ENCODE measurements at places on chromosomes 7 and 10. TPM values are rescaled to one million over a fixed set of nuclear protein-coding genes. Genes with fewer than 3 reads are reported as not detected.

GRCh38 chr7:27175626-27176523 is 1.8 kb upstream of the HOXA10 start:
- H3K36me3 ChIP-seq, result no peaks in the 10 kb centered on the region
- H3K27me3 ChIP-seq, result no peaks in the 10 kb centered on the region
- no peak overlapping the region for H3K4me3 ChIP-seq
- H3K27ac ChIP-seq, result peak overlapping the region; percentile 88
- H3K4me1 ChIP-seq, result peaks cover 4% of the 10 kb centered on the region

The CHST15 gene
- 6.1 TPM for total RNA-seq

DNA sequence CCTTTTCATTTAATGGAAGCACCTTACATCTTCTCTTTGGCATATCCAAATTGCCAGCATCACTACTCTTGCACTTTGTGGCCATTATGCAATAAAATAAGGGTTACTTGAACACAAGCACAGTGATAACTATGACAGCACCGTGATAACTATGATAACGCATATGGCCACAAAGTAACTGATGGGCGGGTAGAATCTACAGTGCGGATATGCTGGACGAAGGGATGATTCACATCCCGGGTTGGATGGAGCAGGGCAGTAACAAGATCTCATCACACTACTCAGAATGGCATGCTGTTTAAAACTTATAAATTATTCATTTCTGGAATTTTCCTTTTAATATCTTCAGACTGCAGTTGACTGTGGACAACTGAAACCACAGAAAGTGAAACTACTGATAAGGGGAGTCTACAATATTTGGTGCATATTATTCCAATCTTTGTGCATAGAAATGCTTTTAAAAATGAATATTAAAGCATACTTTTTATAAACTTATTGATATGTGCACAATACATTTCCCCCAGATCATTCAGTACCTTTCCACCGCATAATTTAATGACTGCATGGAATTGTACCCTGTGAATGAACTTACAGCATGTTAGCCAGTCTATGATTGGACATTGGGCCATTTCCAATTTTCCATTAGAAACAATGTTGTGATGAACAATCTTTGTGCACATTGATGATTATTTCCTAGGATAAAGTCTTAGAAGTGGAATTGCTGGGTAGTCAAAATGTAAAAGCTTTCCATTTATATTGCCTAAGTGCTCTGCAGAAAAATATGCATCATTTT is 136.4 kb downstream of the WNT2 start:
- H3K4me3 ChIP-seq, result no peak overlapping the region
- H3K36me3 ChIP-seq, result peaks cover 12% of the 10 kb centered on the region
- H3K27ac ChIP-seq, result no peak overlapping the region

The PTF1A gene
- total RNA-seq, result not detected

- no peaks in the 10 kb centered on the region for H3K4me1 ChIP-seq
- H3K27me3 ChIP-seq, result no peaks in the 10 kb centered on the region
- H3K36me3 ChIP-seq, result no peaks in the 10 kb centered on the region
- no peak overlapping the region for H3K27ac ChIP-seq
- no peak for DNase-seq
Measured at GRCh38 chr10:84166620-84167288, 6.8 kb upstream of the GPR15LG start.

DNA sequence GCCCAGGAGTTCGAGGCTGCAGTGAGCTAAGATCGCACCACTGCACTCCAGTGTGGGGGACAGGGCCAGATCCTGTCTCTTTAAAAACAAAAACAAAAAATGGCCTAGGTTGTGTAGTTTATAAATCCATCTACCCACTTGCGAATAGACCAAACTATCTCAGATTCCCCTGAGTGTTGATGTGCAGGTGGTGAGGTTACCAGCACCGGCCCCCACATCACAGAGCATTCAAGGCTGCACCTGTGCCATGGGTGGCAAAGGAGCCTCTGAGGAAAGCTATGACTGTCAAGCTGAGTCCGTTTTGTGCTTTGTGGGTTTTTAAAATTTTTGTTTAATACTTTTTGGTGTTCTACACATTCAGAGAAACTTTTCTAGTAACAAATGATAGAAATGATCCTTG is 30.8 kb upstream of the CACUL1 start:
- no peaks in the 10 kb centered on the region for H3K36me3 ChIP-seq
- no peak overlapping the region for H3K4me3 ChIP-seq
- no peaks in the 10 kb centered on the region for H3K27me3 ChIP-seq
- no peak overlapping the region for H3K27ac ChIP-seq

DNA sequence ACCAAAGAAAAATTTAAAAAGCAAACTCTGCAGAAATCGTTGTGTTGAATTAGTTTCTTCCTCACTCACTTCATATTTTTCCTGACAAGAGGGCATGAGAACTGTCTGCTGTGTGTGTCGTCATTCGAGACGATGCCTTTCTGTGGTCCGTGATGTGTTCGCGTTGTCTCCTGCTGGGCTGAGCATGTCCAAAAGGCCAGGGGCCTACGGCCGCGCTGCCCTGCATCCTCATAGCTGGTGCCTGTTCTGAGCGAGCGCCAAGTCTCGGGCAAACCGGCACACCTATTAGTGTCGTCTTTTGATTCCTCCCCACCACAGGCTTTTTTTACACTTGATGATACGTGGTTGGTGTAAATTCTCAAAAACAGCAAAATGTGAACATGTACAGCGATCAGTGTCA is 27.4 kb downstream of the WDR37 start:
- no peaks in the 10 kb centered on the region for H3K36me3 ChIP-seq
- no peaks in the 10 kb centered on the region for H3K4me1 ChIP-seq
- no peak overlapping the region for H3K27ac ChIP-seq
- no peak for DNase-seq
- no peaks in the 10 kb centered on the region for H3K27me3 ChIP-seq

- no peak overlapping the region for H3K4me3 ChIP-seq
- no peak for DNase-seq
- H3K4me1 ChIP-seq, result no peaks in the 10 kb centered on the region
- no peaks in the 10 kb centered on the region for H3K27me3 ChIP-seq
- no peaks in the 10 kb centered on the region for H3K36me3 ChIP-seq
Measured at GRCh38 chr10:103748020-103748419, 107.4 kb downstream of the SH3PXD2A start.

DNA sequence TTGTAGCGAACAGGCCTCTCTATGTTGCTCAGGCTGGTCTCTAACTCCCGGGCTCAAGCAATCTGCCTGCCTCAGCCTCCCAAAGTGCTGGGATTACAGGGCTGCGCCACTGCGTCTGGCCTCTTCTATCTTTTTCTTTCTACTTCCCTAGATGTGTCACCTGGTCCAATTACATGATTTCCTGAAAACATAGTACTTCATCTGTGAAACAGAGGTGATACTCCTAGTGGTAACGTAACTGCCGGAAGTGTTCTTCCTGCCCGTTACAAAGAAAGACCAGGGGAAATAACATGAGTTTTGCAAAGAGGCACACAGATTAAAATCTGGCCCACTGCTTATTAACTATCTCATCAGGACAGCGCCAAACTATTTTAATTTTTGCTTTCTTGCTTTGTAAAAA is 18.4 kb upstream of the HGF start:
- H3K36me3 ChIP-seq, result no peaks in the 10 kb centered on the region
- no peak overlapping the region for H3K27ac ChIP-seq
- no peak overlapping the region for H3K4me3 ChIP-seq
- no peaks in the 10 kb centered on the region for H3K4me1 ChIP-seq

GRCh38 chr7:88347517-88347916 is 40.8 kb upstream of the STEAP4 start:
- no peak overlapping the region for H3K27ac ChIP-seq
- no peak for DNase-seq
- H3K4me1 ChIP-seq, result no peaks in the 10 kb centered on the region
- no peaks in the 10 kb centered on the region for H3K27me3 ChIP-seq
- no peaks in the 10 kb centered on the region for H3K36me3 ChIP-seq

- H3K4me1 ChIP-seq, result no peaks in the 10 kb centered on the region
- no peak for DNase-seq
- no peak overlapping the region for H3K27ac ChIP-seq
- no peaks in the 10 kb centered on the region for H3K27me3 ChIP-seq
- H3K4me3 ChIP-seq, result no peak overlapping the region
Measured at GRCh38 chr10:119343011-119343601, 135.7 kb downstream of the GRK5 start.

GRCh38 chr7:48090095-48090805 is 1.2 kb downstream of the UPP1 start:
- H3K36me3 ChIP-seq, result no peaks in the 10 kb centered on the region
- no peaks in the 10 kb centered on the region for H3K27me3 ChIP-seq
- peak overlapping the region; percentile 97 for H3K27ac ChIP-seq

The CELF2 gene
- 110 TPM for total RNA-seq

GRCh38 chr7:2101630-2102374 is 130.9 kb downstream of the MAD1L1 start:
- no peaks in the 10 kb centered on the region for H3K36me3 ChIP-seq
- H3K27me3 ChIP-seq, result no peaks in the 10 kb centered on the region
- H3K27ac ChIP-seq, result no peak overlapping the region

DNA sequence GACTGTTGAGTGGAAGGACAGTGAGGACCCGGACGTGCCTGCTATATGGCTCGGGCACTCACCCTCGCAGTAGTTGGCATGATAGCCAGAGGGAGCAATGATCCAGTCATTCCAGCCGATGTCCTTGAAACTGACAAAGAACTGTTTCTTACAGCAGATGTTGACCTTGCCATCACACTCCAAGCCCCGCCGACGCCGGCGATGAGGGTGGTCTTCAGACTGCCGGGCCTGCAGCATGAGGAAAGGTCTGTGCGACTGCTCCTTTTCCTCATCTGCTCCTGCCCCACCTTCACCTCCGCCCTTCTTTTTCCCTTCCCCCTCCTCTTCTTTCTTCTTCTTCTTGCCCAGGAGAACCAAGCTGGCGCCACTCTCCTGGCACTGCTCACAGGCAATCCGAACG is 13.1 kb downstream of the INHBA start:
- H3K4me3 ChIP-seq, result no peak overlapping the region
- no peaks in the 10 kb centered on the region for H3K4me1 ChIP-seq
- no peak for DNase-seq
- H3K27ac ChIP-seq, result no peak overlapping the region

The NXPH1 gene
- not detected for total RNA-seq

DNA sequence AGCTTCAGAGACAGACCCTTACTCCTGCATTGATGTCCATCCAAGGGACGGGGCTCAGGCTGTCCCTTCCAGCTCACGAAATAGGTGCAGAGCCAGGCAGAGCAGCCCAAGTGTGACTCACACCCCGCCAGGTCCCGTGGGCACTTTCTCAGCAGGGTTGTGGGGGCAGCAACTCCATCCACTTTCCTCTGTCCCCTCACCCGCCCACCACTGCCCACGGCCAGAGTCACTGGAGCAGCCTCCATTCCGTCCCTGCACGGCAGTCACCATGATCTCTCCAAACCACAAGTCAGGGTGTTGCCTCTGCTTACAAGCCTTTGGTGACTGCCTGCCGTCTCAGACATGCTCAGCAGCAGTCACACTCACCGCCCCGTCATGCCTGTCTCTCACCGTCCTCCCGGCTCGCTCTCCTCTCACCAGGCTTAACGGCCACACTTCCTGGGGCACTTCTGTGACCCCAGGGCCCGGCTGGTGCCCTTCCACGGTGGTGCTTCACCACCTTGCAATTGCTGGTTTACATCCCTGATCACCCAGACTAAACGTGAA is 39.3 kb downstream of the CALML3 start:
- H3K4me1 ChIP-seq, result no peaks in the 10 kb centered on the region
- H3K27ac ChIP-seq, result peak overlapping the region; percentile 55
- H3K4me3 ChIP-seq, result no peak overlapping the region
- no peaks in the 10 kb centered on the region for H3K27me3 ChIP-seq

DNA sequence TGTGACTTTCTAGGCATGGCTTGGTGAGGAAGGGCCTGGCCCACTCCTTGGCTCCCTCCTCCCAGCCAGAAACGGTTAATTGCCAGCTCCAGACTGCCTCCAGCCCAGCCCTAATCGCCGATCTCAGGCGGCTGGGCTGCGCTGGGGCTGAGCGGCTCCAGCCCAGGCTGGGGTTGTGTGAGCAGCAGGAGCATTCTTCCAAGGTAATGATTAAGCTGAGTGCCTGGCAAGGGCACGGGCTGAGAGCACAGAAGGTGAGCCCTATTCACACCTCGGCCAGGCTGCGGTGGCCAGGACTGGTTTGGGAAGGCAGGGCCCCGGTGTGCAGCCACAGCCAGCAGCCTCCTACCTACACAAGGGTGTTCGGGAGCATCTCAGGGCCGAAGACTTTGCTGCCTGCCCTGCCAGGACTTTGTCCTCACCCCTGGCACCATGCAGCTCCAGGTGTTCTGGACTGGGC is at the start of gene TMEM72:
Gene TMEM72, plus strand, starts transcription at position 257 of the 460 bp plus-strand sequence. Its CDS starts 176 bp downstream, at position 433.
- H3K36me3 ChIP-seq, result no peaks in the 10 kb centered on the region
- H3K27ac ChIP-seq, result no peak within 1 kb of the TSS
- H3K27me3 ChIP-seq, result no peaks in the 10 kb centered on the region
- DNase-seq, result peak; percentile 53
- H3K4me1 ChIP-seq, result no peaks in the 10 kb centered on the region
- H3K4me3 ChIP-seq, result no peak within 1 kb of the TSS

The MET gene
- 31.5 TPM for total RNA-seq

- DNase-seq, result no peak
- no peaks in the 10 kb centered on the region for H3K27me3 ChIP-seq
- peaks cover 7% of the 10 kb centered on the region for H3K4me1 ChIP-seq
- H3K36me3 ChIP-seq, result no peaks in the 10 kb centered on the region
Measured at GRCh38 chr7:93894966-93895640, 4.5 kb upstream of the TFPI2 start.

The OR2A1 gene
- total RNA-seq, result not detected

GRCh38 chr7:29564496-29565223 is 1.0 kb downstream of the PRR15 start:
- H3K4me1 ChIP-seq, result no peaks in the 10 kb centered on the region
- H3K27me3 ChIP-seq, result no peaks in the 10 kb centered on the region
- H3K36me3 ChIP-seq, result no peaks in the 10 kb centered on the region
- DNase-seq, result peak; percentile 60

GRCh38 chr7:36985316-36985715 is 261.0 kb upstream of the AOAH start:
- peaks cover 11% of the 10 kb centered on the region for H3K4me1 ChIP-seq
- no peak overlapping the region for H3K27ac ChIP-seq
- H3K4me3 ChIP-seq, result no peak overlapping the region
- no peaks in the 10 kb centered on the region for H3K27me3 ChIP-seq

GRCh38 chr7:30469303-30469702 is 9.3 kb downstream of the NOD1 start:
- H3K27ac ChIP-seq, result peak overlapping the region; percentile 35
- H3K4me3 ChIP-seq, result no peak overlapping the region
- peaks cover 1% of the 10 kb centered on the region for H3K4me1 ChIP-seq
- DNase-seq, result peak; percentile 70

The TLL2 gene
- 0.38 TPM for total RNA-seq

All from Peyer's patch (tissue), 4 donors.